Right lung (tissue), 10 donors: ENCODE measurements at places on chromosomes 2 and 18.

DNA sequence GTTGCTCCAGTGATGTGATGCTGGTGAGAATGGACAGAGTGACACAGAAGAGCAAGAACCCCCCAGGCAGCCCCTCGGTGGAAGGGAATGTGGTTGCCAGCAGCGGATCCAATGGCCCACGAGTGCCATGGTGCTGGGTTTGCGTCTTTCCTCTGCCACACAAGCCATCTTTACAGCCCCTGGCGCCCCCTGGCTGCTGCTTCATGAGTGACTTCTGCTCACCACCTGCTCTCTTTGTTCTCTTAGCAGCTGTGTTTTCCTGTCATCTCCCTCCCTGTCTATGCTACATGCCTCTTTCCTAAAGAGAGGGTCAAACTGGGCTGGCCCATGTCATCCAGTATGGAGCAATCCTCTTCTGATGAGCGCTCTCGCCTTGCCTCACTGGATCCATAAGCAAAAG lies 300.0 kb upstream of the SMIM21 start:
- DNase-seq, result no peak

DNA sequence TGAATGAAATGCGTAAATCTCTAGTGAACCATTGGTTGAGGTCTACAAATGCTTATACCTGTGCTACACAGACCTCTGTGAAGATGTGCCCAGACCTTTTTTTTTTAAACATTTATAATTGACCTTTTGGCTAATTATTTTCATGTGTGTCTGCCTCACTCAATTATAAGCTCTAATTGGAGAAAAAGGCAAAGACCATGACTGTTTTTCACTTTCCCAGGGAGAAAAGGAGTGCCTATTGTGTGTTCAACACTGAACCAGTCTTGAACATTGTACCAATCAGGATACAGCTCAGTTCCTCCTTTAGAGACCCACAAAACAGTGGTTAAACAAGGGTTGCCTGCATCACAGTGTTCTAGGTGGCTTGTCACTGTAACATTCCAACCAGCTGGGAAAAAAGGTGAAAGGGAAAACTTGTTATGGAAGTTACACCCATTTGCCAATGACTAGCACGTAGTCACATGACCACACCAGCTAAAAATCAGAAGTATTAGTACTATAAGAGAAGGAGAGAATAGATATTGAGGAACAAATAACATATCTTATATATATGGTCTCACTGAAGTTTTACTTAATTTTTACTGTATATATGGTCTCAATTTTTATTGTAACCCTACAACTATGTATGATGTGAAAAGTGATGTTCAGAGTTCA lies 13.4 kb downstream of the TANK start:
- DNase-seq, result no peak

DNA sequence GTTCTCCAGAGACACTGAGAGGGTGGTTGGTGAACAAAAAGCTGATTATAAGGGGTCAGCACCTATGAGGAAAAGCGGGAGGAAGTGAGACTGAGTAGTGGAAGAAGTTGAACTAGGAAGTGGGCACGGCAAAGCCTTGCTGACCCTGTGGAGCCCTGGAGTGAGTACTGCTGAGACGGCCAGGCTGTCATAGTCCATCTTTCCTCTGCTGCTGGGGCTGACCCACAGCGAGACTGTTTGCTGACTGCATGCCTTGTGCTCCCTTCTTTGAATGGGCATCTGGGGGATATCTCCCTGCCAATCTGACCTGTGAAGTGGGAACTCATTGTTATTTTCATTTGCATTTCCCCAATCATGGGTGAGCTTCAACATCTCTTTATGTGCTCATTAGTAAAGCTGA lies 92.4 kb upstream of the LDAH start:
- DNase-seq, result no peak

- DNase-seq, result no peak
These were observed 118.5 kb upstream of the ALPP start for GRCh38 chr2:232260075-232260474.

- no peak for DNase-seq
These were observed 240.1 kb upstream of the MMADHC start for GRCh38 chr2:149827585-149828126.

DNA sequence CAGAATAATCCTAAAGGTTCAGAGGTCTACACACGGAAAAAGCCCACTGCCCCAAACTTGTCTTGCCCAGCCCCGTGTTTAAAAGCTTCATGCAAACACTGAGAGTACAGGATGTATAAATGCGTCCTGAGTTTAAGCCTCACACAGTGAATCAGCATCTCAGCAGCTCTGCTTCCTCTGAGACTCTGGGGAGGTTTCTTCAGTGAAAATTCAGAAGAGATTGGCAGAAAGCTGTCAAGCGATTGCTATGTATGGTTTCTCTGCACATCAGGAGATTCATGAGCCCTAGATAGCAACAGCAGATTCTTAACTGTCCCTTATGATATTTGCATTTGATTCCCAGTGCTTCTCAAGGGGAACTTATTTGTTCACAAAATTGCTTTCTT lies 27.1 kb downstream of the CRACDL start:
- no peak for DNase-seq
